Kidney (tissue), 22 donors: ENCODE measurements at places on chromosomes 5 and 9. TPM values are rescaled to one million over a fixed set of nuclear protein-coding genes. Genes with fewer than 3 reads are reported as not detected.

IL7R gene
- 53.7 TPM for total RNA-seq

FEM1C gene
- 18.6 TPM for total RNA-seq

GRXCR2 gene
- total RNA-seq = not detected

BRINP1 gene
- 1.4 TPM for total RNA-seq

TSSK1B gene
- 0.13 TPM for total RNA-seq

POLR3G gene
- total RNA-seq = 1.5 TPM

PPP3R2 gene
- not detected for total RNA-seq
